ENCODE measurements at places on chromosomes 4 and X.
A peak's percentile ranks its signal among the peaks of the same experiment; 100 is the strongest.

DNA sequence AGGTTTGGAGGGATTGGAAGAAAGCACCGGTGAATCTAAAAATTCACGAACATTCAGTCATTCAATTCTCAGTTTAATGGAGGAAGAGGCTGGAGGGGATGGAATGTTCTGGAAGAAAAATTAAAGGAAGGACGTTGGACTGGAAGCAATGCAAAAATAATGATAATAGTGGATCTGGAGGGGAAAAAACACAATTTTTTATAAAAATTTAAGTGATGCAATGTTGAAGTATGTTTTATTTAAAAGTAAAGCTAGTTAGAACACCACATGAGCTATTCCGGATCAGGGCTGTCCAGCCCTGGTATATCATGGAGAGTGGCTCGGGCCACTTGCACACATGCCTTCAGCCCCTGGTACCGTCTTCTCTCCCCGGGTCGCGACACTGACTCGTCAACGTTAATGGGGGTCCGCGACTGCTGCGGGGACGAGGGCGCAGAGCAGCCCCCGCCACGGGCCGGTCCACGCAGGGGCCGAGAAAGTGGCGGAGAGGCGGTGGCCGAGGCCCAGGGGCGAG lies 204.6 kb downstream of the TENM3 start:
- no peak for DNase-seq

- DNase-seq, result no peak
Measured at GRCh38 chr4:40185830-40186664, 10.8 kb upstream of the RHOH start.

GRCh38 chr4:1233641-1234308 lies 15.2 kb downstream of the CTBP1 start:
- no peak for DNase-seq

DNA sequence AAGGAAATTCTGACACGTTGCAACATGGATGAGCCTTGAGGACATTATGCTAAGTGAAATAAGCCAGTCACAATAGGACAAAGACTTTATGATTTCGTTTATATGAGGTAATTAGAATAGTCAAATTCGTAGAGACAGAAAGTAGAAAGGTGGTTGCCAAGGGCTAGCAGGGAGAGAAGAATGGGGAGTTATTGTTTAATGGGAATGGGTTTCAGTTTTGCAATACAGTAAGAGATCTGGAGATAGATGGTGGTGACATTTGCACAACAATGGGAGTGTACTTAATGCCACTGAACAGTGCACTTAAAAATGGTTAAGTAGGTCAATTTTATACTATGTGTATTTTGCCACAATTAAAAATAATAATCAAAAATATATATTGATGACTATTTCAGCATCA lies 43.4 kb upstream of the TMEM154 start:
- DNase-seq, result no peak

DNA sequence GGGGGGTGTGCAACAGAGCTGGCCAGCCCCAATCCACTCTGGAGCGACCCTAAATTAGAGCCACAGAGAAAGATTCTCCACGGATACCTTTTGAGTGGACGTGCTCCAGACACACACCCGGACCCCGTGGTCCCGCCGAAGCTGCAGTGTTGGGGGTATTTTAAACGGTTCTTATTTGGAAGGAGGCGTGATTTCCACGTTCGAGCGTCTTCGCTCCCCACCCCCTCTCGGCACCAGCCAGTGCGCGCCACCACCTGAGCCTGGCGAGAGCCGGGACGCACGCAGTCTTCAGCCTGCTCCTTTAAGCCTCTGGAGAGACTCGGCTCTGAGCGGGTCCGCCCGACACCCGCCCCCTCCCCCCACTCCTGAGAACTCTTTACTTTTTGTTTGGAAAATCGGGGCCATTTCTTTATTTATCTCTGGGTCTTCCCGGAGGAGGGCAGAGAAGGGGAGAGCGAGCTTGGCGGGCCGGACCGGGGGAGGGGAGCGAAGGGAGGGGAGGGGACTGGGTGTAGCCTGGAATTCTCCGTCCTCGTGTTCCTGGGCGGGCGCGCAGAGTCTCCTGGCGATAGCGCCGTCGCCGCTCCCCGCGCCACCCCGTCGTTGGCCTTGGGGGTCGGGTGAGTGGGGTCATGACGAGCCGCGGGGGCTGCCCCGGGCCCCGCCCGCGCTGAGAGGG lies 668 bp upstream of the PTCHD1 start:
- DNase-seq, result peak; percentile 86

GRCh38 chrX:101257448-101258258 lies 33.5 kb downstream of the TAF7L start:
- DNase-seq, result no peak

DNA sequence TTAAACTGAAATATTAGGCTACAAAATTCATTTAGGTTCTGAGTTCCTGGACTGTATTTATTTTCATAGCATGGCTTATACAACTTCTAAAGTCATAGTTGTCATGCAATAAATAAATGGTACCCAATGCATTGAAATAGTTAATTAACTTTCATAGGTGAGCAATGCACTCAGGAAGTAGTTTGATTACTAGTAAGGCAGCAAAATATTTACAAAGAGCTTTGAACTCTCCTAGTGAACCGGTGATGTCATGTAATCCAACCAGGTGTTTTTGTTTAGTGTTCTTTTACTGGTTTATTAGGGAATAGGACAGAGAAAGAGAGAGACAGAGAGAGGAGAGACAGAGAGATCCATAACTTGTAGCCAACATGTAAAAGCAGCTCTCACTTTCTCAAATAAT lies 228.6 kb upstream of the CTSO start:
- no peak for DNase-seq

GRCh38 chr4:179447308-179447707 lies 2005.1 kb upstream of the AGA start:
- no peak for DNase-seq

DNA sequence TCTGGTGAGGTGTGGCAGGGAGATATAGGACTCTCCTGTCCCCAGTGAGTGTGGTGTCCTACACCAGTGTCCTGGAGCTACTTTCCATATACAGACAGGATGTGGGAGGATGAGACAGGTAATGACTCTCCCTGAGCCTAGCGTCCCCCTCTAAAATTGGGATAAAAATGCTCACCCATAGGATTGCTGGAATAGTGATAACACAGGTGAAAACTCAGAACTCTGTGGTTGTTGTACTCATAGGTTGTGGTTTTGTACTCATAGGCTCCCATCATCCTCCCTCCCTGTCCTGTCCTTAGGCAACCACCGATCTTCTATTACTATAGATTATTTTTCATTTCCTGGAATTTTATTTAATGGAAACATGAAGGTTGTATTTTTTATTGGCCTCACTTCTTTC lies 60.7 kb upstream of the NXF3 start:
- DNase-seq, result no peak

- DNase-seq, result peak; percentile 53
Measured at GRCh38 chrX:83511208-83511607, 3.1 kb downstream of the POU3F4 start.

DNA sequence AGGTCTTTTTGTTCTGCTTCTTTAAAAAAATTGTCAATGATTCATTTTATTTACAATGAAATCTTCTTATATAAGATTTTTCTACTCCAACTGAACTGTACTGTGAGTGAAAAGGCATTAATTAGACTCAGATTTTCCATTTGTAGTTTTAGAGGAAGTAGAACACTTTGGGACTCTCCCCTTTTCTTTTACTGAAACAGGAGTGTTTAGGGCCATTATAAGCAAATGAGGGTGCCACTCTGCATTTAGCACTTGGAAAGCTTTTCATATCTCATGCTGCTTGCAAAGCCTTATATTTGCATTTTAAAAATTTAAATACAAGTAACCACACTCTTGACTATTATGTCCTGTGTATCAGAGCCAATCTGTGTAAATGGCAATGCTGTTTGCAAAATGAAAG lies 584.3 kb downstream of the KLHL13 start:
- DNase-seq, result no peak

DNA sequence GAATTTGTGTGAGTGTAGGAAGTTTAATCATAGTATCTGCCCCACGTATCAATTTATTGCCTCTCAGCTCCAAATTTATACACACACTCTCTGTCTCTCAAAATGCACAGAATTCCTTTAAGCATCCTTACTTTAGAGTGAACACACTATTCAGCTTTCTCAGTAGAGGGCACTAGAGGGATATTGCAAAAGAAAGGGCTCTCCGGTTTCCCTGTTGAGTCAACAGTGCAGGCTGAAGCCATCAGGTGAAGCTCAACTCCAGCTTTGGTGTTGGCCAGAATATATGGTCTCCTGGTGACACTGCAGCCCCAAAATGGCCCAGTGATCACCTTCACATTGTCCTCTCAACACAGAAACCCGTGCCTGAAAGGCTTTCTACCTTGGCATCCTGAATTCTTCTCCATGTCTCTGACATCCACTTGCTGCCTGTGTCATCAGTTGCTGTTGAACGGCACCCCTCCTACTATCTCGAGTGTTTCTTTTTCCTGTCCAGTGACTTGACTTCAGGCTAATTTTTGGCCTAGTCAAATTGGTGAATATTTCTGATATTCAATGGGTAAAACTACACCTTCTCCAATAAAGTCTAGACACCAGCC lies 670.5 kb downstream of the GABRG1 start:
- DNase-seq, result peak; percentile 42

GRCh38 chr4:89347363-89348025 lies 39.9 kb upstream of the GPRIN3 start:
- DNase-seq, result no peak

GRCh38 chr4:2290974-2291704 lies 29.2 kb upstream of the MXD4 start:
- peak; percentile 54 for DNase-seq

DNA sequence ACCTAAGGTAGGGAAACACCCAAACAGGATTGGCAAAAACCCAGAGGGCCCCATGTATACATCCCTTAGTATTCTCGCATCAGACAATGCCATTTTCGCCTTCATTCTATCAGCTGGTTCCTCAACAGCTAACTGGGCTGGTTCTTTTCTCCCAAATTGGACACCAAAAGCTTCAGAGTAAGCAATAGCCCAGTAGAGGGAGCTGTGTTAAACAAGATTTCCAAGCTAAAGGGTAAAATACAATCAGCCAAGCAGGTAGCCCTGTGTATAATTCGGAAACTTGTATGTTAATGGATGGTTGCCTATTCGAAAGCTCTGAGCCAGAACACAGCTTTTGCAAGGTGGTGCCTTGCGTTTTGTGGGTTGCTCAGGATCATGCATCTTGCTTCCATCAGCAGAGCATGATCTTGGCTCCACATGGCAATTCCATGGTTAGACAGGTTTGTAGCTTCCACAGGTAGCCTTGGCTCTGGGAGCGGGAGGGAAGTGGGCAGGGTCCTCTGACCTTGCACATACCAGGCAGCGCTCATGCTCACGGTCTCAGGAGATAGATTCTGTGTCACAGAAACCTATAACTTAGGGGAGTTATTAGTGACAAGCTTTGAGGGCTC lies 115.2 kb upstream of the LNX1 start:
- DNase-seq, result peak; percentile 52

- no peak for DNase-seq
Measured at GRCh38 chr4:87122252-87122651, 98.2 kb downstream of the KLHL8 start.

GRCh38 chr4:7971159-7971631 lies 31.5 kb upstream of the AFAP1 start:
- no peak for DNase-seq

GRCh38 chrX:106670631-106671030 lies 55.9 kb upstream of the RNF128 start:
- no peak for DNase-seq

GRCh38 chr4:1458581-1458980 lies 52.3 kb upstream of the NKX1-1 start:
- peak; percentile 36 for DNase-seq

- no peak for DNase-seq
Measured at GRCh38 chrX:28311466-28311865, 275.8 kb upstream of the IL1RAPL1 start.

DNA sequence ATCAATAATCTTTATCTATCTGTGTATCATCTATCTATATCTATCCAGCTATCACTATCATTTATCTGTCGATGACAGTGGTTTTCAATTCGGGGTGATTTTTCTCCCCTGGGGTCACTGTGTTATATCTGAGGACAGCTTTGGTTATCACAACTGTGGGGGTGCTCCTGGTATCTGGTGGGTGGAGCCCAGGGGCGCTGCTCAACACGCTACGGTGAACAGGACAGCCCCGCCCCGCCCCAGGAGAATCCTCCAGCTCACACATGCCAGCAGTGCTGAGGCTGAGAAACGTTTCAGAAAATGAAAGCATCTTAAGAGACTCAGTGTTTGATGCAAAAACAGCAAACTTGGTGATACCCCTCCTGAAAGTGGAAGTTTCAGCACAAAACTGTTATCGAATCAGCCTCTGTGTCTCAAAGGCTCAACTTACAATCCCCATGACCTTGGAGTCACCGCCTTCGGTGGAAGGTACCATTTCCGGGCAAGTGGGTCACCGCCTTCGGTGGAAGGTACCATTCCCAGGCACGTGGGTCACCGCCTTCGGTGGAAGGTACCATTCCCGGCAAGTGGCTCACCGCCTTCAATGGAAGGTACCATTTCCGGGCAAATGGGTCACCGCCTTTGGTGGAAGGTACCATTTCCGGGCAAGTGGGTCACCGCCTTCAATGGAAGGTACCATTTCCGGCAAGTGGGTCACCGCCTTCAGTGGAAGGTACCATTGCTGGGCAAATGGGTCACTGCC lies 315.3 kb downstream of the DHRSX start:
- no peak for DNase-seq

GRCh38 chr4:14874990-14875389 lies 127.3 kb upstream of the CPEB2 start:
- DNase-seq, result no peak

DNA sequence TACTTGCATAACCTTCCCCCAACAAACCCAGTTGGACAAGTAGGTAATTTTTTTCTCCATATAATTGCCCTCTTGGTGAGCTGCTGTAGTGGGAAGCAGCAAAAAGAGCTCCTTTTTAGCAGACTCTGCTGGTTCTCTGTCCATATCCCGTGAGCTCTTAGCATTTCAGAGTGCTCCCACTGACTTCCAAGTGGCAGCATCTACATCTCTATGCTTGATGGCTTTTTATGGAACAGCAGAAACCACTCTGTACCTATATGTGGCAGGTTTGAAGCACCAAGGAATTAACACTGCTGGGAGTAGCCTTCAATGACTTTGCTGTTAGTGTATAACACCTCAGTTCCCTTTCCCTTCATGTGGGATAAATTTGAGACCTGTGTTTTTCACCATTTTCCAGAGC lies 168.4 kb upstream of the NHS start:
- DNase-seq, result peak; percentile 17

- DNase-seq, result no peak
Measured at GRCh38 chr4:168569066-168569930, 72.4 kb downstream of the PALLD start.

GRCh38 chr4:178309890-178310289 lies 867.7 kb upstream of the AGA start:
- DNase-seq, result no peak

- DNase-seq, result peak; percentile 55
Measured at GRCh38 chr4:40238700-40239548, 42.1 kb downstream of the RHOH start.

- DNase-seq, result peak; percentile 96
Measured at GRCh38 chr4:7650606-7651385, 216.1 kb upstream of the PSAPL1 start.

DNA sequence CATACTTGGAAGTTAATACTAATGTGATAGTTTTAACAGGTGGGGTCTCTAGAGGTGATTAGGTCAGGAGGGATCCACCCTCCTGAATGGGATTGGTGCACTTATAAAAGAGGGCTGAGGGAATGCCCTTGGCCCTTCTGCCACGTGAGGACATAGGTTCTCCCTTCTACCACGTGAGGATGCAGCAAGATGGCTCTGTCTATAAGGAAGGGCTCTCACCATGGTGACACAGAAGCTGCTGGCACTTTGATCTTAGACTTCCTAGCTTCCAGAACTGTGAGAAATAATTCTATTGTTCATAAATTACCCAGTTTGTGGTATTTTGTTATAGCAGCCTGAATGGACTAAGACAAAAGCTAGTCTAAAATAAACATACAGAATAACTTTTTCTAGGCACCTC lies 1.0 kb downstream of the AADAT start:
- DNase-seq, result no peak

- no peak for DNase-seq
Measured at GRCh38 chrX:41703574-41704029, 14.8 kb downstream of the GPR34 start.

Measured in H7 (cell line).